ENCODE measurements at places on chromosomes 5 and 9. TPM values are rescaled to one million over a fixed set of nuclear protein-coding genes. Genes with fewer than 3 reads are reported as not detected.

DNA sequence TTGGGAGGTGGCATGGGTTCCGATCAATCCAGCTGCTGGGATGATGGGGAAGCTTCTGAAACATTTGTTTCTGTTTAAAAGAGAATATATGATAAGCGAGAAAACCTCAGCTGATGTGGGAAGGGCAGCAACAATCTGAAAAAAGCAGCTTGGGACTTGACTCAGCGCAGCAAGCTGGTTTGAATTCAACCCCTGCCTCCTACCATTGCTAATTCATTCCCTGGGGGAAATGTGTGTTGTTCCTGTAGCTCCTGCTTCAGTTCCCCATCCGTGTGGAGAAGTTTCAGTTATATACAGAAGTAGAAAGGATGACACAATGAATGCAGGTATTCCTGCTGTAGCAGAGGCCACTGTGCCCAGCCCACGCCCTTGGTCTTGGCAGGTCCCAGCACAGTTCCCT, 145.1 kb downstream of the NXNL2 start:
- DNase-seq, result no peak

RORB gene
- 2.5 TPM for total RNA-seq

DNA sequence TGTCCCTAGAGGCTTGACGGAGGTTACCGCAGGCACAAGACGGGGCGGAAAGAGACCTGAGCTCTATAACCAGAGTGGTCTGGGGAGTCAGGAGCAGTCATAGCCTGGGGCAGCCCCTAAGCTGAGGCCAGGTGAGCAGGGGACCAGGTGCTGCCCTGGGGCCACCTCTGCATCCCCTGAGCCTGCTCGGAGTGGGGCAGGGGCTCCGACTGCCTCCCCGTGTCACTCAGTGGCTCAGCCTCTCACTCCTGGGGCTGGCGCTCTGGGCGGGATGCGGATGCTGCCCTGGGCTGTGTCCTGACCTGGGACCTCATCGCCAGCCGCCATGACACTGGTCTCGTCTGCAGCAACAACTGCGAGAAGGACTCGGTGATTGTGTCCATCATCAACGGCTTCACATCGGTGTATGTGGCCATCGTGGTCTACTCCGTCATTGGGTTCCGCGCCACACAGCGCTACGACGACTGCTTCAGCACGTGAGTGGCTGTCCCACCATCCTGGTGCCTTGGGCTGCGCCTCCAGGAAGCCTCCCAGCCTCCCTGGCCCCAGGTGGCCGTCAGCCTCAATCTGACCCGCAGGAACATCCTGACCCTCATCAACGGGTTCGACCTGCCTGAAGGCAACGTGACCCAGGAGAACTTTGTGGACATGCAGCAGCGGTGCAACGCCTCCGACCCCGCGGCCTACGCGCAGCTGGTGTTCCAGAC, 8.8 kb upstream of the SLC6A18 start:
- DNase-seq, result no peak

DNA sequence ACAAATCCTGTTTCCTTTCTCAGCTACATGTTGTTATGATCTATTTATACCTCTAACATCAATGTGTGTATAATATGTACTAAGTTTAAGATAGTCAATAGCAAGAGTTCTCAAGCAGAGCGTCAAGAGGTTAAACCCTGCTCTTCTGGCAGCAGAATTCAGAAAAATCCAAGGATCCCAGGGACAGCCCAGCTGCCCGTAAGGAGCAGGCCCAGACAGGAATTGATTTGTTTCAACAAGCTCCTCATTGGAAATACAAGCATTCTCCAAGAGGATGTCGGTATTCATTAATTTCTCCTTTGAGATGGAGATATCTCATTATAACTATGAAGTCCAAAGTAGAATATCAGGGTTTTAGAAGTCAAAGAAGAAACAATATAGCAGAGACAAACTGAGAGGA, 14.9 kb downstream of the EFNA5 start:
- no peak for DNase-seq

- DNase-seq, result no peak
Measured at GRCh38 chr5:178216088-178216534, 11.8 kb downstream of the HNRNPAB start.

DNA sequence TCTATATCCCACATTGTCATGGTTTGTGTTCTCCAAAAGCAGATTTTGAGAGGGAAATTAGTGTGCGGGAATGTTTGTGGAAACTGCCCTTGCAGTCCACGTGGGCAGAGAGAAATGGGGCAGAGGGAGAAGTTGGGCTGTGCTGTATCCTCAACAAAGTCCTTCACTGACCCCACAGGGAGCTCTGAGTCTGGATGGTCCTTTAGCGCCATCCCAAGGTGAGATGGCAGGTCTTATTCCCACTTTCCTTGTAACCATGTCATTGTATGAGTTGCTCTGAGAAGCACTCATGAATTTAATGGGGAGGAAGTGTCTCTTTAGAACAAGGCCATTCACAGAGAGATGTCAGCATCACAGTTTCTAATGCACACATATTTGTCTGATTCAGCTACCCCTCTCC, 127.1 kb downstream of the ANKRD18B start:
- no peak for DNase-seq

Data from sciatic nerve (tissue), 2 donors.